ENCODE measurements at places on chromosomes 7 and 10. TPM values are rescaled to one million over a fixed set of nuclear protein-coding genes. Genes with fewer than 3 reads are reported as not detected.

Gene LRIT1
- not detected for total RNA-seq

Gene IQUB
- 9.8 TPM for total RNA-seq

Gene FGF8
- total RNA-seq = 5.8 TPM

Gene CYP26A1
- 0.12 TPM for total RNA-seq
